ENCODE measurements at places on chromosomes 16 and 17. TPM values are rescaled to one million over a fixed set of nuclear protein-coding genes. Genes with fewer than 3 reads are reported as not detected.

GRCh38 chr17:76709077-76709950 lies 1.5 kb downstream of the MXRA7 start:
- peak; percentile 81 for DNase-seq

GRCh38 chr17:16442594-16443510 lies 27.5 kb downstream of the TRPV2 start:
- no peak for DNase-seq

The HEATR9 gene
- 0.09 TPM for total RNA-seq

The ABCA6 gene
- 15.6 TPM for total RNA-seq

GRCh38 chr17:72345088-72345487 lies 224.3 kb downstream of the SOX9 start:
- DNase-seq = no peak

DNA sequence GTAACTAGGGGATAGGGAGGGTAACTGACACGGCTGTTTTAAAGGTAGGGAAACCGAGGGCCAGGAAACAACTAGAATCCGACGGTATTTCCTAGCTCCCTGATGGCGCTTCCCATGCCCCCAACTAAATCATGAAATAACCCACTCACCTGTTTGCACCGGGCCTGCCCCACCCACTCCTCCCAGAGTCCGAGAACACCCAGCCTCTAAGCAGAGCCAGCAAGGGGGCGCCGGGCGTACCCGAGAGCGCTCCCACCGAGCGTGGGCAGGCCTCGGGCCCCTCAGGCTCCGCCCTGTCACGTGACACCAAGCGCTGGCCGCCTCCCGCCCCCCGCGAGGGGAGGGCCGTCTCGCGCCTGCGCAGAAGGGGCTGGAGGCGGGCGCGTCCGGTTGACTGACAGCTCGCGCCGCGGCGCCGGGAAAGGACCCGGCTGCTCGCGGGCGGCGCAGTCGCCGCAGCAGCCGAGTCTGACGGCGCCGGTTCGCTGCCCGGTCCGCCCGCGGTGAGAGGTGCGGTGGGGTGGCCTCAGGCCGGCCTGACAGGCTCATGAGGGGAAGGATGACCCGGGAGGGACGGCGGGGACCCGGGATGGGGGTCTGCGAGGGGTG lies at the start of gene KIAA0513:
Gene KIAA0513 (plus strand): TSS at position 447 of the 609 bp plus-strand sequence. CDS start 39,277 bp downstream, outside the sequence.
- peak; percentile 95 for DNase-seq

DNA sequence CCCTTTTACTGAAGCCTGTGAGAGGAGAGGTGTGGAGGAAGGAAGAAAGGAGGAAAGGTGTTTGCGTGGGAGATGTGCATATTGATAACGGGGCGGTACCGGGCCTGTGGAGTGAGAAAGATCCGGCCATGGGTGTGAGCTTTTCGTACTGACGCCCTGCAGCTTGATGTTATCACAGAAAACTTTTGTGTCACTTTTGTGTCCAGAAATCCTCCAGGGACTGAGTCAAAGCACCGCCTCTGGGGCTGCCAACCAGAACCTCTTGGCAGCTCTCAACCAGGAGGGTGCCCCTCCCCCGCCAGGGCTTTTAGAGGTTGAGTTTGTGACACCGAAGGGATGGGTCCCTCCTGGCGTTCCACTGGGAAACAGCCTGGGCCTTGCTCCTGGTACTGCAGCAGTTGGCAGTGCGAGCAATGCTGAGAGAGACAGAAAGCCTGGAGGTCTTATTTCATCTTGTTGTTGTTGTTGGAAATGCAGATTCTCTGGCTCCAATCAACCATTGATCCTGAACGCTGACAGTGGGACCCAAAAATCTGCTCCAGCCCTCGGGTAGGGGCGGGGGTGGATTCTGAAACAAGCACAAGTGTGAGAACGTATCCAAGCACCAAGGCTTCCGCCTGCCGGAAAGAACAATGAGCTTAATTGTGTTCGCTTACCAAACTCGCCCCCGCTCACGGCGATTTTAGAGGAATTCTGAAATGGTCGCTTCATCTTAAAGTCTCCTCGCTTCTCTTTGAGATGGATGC lies 65.0 kb downstream of the CRISPLD2 start:
- DNase-seq = no peak

The C16orf46 gene
- total RNA-seq = 1.2 TPM

DNA sequence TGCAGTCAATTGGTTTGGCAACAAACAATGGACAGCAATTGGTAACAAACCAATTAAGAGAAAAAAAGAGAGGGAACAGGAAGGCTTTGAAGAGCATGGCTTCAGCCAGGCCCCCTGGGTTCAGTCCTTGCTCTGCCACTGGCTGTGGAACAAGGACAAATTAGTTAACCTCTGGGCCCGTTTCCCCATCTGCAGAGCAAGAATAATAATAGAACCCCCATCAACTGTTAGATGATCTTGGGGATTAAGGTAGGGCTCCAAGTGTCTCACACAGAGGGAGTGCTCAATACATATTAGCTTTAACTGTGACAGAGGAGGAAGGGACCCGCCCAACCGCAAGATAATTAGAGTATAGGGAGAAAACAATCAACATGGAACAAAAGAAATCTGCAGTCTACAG lies 55.2 kb downstream of the PECAM1 start:
- no peak for DNase-seq

GRCh38 chr17:43640491-43641252 lies 21.1 kb downstream of the MEOX1 start:
- DNase-seq = no peak

The ABCC11 gene
- 0.81 TPM for total RNA-seq

DNA sequence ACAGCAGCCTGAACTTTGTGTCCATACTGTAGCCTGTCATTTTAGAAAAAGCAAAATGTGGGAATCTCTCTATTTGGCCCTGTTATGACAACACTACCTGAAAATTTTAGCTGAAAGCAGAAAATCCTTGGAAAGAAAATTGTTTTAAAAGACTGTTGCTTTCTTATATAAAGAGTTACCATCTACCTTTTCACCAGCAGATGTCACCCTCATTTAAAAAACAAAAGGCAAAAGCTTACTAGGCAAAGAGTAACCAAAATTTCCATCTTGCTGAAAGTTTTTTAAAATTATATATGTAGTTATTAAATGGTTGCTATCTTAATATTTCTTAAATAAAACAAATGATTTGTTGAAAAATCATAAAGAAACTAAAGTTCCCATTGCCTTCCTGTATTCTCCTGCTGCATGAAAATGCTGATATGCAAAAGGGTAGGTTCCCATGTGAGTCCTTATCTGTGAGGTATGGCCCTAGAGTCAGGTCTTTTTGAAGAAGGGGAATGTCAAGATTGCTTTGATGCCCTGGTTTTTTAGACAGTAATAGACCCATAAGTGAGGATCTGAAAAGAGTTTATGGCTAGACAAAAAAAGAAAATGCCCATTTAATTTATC lies 61.0 kb downstream of the TNRC6C start:
- DNase-seq = no peak

DNA sequence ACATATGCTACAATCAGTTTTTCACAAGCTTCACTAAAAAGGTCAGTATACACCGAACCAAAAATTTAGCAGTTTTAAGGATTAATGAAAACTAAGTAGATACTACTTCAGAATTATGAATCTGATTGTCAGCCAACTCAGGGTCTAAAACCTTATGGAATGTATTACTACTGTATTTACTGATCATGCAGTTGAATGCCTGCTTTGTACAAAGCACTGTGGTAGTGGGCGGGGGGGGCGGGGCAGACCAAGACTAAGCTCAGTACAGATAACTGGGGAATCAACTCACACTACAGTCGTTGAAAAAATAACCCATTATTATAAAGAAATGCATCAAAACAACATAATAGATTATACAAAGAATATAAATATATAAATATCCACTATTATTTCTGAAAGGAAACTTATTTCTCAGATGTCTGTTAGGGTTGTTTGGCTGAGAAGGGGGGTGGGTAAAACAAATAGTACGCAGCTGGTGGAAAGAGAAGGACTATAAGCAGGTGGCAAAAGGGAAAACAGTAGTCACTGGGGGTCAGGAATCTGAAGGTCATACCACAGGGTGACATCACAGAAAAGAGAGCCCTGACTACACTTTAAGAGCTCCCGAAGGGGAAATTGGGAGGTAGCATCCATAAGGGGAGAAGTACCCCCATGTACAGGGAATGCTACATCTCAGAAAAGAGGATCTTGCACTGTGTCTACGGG lies 109.4 kb upstream of the AXIN2 start:
- no peak for DNase-seq

DNA sequence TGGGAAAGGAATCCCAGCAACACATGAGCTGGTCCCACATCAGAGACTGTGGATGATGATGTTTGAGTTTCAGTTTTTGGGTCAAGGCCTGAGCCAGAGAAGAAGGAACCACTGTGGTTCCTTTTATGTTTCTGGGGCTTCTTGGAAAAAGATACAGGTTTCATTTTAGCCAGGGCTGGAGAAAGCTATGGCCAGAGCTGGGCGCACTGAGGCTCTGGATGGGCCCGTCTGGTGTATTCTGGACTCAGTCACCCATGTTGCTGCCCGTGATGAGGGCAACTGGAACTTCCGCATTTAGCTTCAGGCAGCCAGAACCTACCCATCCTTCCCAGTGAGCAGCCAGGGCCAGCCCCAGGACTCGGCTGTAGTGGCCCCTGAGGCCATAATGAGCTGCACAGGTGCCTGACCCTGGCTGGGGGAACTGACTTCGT lies 15.0 kb upstream of the PITPNA start:
- no peak for DNase-seq

DNA sequence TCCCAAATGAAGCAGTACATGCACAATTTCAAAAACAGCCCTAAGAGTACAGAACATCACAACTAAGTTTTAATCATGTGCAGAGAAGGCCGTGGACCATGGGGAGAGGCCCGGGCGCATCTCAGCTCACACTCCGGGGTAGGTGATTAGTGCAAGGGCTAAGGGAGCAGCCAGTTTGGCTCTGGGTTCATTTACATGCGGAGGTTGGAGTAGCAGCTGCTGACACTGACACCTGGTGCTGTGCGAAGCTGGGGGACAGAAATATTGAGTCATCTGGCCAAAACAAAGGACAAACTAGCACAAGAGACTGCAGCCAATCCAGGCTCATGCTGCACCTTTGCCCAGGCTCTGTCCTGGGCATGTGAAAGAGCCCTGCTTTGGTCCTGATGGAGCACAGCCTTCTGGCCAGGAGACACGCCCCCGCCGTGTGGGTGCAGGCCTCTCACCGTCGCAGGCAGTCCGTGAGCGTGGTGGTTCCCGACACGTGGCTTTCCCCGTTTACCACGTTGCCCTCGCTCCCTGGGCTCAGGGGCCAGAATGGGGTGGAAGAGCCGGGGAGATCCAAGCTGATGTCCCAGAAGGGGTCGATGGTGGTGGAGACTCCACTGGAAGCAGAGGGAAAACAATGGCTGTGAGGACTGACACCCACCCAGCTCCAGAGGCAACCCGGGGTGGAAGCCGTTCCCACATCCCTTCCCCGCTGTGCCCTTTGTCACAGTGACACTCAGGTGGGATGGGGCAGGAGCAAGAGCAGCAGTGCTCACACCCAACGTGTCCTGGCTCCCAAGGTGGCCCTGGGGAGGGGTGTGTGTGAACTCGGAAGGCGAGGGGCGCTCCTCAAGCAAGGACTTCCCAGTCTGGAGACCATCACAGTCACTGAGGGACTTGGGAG lies 31.9 kb downstream of the USP22 start:
- DNase-seq = no peak

The TXNL4B gene
- total RNA-seq = 14.0 TPM

The COX6A2 gene
- total RNA-seq = 1.3 TPM

- DNase-seq = peak; percentile 96
These were observed 8.9 kb downstream of the TSR3 start for GRCh38 chr16:1342526-1343427.

The CSF3 gene
- total RNA-seq = not detected

DNA sequence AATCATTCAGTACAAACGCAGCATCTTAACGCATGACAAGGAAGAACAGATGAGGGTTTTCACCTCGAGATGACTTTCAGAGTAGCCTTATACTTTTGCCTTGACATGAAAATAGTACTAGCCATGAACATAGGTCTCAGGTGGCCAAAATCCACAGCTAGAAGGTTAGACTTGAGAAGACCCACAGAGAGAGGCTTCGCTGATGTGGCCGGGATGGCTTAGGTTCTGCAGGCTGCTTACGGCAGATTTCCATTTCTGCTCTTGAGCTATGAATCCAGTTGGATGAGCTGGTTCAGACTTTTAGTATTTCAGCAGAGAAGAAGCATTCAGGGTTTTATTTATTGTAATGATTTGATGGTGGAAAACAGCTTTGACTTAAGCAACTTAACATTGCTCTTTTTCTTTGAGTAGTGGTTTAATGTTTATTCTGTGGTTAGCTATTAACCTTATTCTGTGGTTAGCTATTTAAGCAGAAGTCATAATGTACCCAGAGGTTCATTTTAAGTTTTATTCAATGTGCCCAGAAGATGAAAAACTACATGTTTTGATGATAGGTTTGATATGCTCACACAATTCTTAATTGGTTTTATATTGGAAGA lies 7.6 kb downstream of the KRT24 start:
- no peak for DNase-seq

- no peak for DNase-seq
These were observed 29.5 kb downstream of the TNFRSF13B start for GRCh38 chr17:16942141-16943031.

DNA sequence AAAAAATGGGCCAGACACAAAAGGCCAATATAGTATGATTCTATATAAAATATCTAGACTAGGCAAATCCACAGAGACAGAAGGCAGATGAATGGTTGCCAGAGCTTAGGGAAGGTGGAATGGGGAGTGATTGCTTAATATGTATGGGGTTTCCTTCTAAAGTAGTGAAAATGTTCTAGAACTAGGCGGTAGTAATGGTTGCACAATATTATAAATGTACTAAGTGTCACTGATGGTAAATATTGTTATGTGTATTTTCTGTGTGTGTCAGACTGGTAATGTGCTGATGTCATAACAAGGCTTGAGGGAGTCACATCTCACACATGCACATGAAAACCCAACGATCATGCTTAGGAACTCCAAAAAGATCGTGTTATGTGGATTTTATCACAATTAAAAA lies 106.9 kb upstream of the SIAH1 start:
- DNase-seq = no peak

- peak; percentile 70 for DNase-seq
These were observed 14.4 kb upstream of the CDIPT start for GRCh38 chr16:29877266-29877961.

- DNase-seq = no peak
These were observed 62.0 kb downstream of the RPH3AL start for GRCh38 chr17:290626-291025.

GRCh38 chr17:49183801-49184200 lies 26.6 kb downstream of the GNGT2 start:
- DNase-seq = no peak

DNA sequence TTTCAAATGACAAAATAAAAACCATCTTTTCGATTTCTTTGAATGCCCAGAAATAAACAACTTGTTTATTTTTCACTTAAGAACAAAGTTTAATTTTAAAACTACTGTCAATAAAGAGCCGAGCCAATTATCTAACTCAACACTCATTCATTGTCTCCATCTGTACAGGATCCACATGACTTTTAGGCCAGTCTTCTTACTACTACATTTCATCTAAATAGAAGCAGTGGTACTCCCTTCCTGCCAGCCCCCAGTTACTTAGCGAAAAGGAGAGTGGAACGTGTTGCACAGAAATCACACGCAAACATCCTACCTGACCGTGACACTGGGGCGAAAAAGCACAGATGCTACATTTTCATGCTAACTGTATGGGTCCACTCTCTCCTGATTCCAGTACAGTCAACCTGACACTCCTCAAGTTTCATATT lies 1.2 kb downstream of the GNA13 start:
- DNase-seq = no peak

GRCh38 chr16:14339694-14340093 lies 268.6 kb downstream of the MRTFB start:
- DNase-seq = no peak
